Ovary (tissue), 10 donors: ENCODE measurements at places on chromosomes 6 and 20. TPM values are rescaled to one million over a fixed set of nuclear protein-coding genes. Genes with fewer than 3 reads are reported as not detected.

The CLDN20 gene
- not detected for polyA plus RNA-seq

The CALHM4 gene
- not detected for polyA plus RNA-seq

The ACSS1 gene
- 31.9 TPM for polyA plus RNA-seq

The TTBK1 gene
- 0.06 TPM for polyA plus RNA-seq

The GCLC gene
- 9.0 TPM for polyA plus RNA-seq

The RFX6 gene
- polyA plus RNA-seq = not detected

The ITPR3 gene
- 3.6 TPM for polyA plus RNA-seq

The PACSIN1 gene
- polyA plus RNA-seq = 0.55 TPM
